ENCODE measurements at places on chromosomes 6 and 20. TPM values are rescaled to one million over a fixed set of nuclear protein-coding genes. Genes with fewer than 3 reads are reported as not detected.

DNA sequence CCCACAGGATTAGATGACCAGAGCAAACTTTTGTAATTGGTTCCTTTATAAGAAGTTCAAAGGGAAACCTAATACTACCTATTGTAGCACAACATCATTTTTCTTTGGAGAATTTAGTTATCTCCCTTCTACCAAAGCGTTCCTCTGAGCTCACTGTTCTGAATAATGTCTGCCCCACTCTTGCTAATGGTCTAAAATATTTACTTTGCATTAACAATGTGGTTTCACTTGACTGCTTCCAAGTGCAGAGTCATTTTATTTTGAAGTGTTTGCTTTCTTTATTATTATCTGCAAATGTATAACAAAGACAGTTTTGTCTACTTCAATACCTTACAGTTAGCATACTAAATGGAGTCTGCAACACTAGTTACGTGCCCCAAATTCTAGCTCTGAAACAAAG is 15.0 kb downstream of the TRAPPC3L start:
- DNase-seq, result no peak

GRCh38 chr6:138856654-138857053 is 60.8 kb downstream of the ECT2L start:
- no peak for DNase-seq

DNA sequence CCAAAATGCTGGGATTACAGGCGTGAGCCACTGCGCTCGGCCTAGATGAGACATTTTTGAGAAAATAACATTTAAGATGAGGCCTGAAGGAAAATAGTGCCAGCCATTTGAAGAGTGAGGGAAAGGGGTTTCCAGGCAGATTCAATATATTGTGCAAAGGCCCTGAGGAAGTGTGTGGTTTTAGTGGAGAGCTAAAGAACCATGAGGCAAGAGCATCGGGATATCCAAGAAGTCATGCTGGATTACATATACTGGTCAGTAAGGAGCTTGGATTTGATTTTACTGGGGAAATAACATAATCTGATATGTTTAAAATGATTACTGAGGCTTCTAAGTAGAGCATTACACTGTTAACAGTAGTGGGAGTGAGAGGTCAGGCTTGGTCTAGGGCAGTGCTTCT is 47.0 kb downstream of the CARMIL1 start:
- DNase-seq, result no peak

Gene PRDM13
- total RNA-seq, result not detected

- no peak for DNase-seq
Measured at GRCh38 chr6:13117570-13117969, 210.8 kb downstream of the TBC1D7 start.

GRCh38 chr20:36249450-36249849 is 13.2 kb downstream of the AAR2 start:
- DNase-seq, result no peak

Gene OR2H1
- total RNA-seq, result not detected

- no peak for DNase-seq
Measured at GRCh38 chr20:16947479-16947878, 199.3 kb downstream of the OTOR start.

DNA sequence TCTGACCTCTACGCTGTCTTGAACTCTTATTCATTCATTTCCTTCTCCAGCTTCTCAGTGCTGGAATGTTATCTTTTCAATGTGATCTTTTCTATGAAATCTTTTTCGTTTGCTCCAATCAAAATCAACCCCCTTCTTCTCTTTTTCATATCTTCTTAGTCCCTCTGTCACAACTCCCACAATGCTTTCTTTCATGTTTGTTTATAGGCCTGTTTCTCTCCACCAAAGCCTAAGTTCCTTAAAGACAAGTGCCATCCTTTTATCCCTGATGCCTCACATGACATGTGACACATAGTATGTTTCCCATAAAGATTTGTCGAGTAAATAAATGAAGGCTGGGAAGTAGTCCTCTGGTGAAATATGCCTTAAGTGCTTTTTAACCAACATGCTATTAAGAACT is 38.1 kb downstream of the CRYBG1 start:
- no peak for DNase-seq

GRCh38 chr6:34151321-34152041 is 5.6 kb upstream of the GRM4 start:
- DNase-seq, result no peak

Gene CRIP3
- total RNA-seq, result 2.3 TPM

Gene ADAM33
- 68.1 TPM for total RNA-seq

Gene HAO1
- not detected for total RNA-seq

Gene STX7
- 44.5 TPM for total RNA-seq

DNA sequence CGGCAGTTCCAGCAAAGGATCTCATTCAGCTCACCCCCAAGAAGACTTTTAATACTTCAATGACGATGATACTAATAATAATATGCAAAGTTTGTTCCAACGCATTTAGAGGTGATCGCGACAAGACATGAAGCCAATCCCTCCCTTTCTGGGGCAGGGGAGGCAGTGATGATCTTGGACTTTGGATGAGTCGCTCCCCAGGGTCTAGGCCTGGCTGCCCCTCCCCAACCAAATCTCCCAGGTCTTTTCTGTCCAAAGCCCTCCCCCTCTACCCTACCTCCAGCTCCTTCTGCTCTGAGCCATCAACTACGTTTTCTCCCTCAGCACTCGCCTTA is 33.9 kb downstream of the HLA-A start:
- DNase-seq, result no peak

Gene CCN2
- 21.7 TPM for total RNA-seq

Gene AVP
- total RNA-seq, result not detected

Gene SLC22A2
- 0.10 TPM for total RNA-seq

Gene GPR63
- 1.7 TPM for total RNA-seq

Gene PPDPF
- 125 TPM for total RNA-seq

Gene CRISP2
- 24.1 TPM for total RNA-seq

- DNase-seq, result peak; percentile 55
Measured at GRCh38 chr6:25297039-25297441, 17.9 kb downstream of the CARMIL1 start.

DNA sequence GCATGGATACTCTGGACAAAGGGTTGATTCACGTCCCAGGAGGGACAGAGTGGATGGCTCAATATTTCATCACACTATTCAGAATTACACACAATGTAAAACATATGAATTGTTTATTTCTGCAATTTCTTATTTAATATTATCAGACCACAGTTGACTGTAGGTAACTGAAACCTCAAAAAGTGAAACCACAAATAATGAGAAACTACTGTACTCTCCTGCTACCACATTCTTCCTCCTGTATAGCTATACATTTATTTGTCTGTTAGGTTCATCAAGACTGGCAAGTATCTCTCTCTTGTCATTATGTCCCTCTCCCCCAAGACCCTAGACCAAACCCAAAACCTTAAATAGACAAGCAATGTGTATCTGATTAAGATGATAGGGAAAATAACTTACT is 60.0 kb downstream of the SYCP2 start:
- DNase-seq, result no peak

DNA sequence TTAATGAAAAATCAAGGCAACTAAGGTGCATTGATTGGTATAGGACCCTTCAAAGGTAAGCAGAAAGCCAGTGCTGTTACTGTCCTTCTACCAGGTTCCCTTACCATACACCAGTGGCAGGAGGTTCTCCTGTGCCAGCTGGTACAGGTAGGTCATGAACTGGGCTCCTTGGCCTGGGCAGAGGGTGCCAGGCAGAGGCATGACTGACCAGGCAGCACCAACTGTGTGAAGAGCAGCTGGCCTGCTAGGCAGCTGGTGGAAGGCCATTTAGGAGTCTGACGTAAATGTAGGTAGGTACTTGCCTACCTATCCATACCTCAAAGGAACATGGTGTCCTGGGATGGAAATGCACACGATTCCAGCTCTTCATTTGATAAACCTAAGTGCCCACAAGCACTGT is 23.3 kb downstream of the PCNA start:
- DNase-seq, result no peak

Gene CFB
- total RNA-seq, result 231 TPM

- no peak for DNase-seq
Measured at GRCh38 chr6:164152611-164153010, 738.1 kb downstream of the QKI start.

DNA sequence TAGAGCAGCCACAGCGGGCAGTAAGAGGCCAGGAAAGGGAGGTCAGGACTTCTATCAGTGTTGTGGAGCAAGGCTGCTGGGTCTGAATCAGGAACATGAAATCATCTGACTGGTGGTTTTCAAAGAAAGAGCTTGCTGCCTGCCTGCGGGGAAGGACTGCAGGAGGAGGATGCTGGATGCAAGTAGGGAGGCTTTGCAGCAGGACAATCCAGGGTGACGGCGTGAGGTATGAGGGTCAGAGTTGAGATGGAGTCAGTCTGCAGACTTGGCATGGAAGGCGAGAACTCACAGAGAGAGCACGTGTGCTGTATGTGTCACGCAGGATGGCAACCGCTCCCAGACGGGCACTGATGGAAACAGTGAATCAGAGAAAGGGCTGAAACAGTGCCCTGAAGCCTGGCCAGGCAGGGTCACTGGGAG is 59.2 kb upstream of the CD93 start:
- no peak for DNase-seq

DNA sequence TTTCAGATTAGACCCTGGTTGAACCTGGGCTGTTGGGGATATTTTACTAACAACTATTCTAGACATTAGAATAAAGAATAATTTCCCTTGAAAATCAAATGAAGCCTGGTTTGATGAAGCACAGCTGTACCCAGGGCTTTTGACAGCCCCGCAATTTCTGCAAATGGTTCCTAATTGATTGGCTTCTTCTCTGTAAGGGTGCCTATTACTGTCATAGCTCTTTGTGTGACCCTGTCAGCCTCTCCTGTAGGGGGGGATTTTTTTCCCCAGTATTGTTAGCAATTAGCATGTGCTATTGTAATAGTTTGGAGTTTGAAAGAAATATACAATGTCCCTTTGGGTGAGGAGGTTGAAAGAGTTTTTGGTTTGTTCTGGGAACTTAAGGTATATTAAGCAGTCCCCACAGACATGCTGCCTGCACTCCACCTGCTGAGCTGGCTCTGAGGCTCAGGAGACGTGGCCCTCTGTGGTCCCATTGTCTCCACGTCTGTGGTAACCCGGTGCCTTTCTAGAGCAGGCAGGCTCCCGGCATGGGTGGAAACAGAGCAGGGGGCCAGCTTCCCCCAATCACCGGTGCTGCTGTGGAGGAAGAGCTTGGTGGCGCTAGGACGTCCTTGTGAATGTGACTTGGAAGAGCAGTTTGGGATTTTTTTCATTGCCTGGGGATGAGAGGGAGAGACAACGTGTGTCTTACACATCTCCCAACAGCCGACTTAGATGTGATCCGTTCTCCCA is 47.3 kb upstream of the CLDN20 start:
- no peak for DNase-seq

DNA sequence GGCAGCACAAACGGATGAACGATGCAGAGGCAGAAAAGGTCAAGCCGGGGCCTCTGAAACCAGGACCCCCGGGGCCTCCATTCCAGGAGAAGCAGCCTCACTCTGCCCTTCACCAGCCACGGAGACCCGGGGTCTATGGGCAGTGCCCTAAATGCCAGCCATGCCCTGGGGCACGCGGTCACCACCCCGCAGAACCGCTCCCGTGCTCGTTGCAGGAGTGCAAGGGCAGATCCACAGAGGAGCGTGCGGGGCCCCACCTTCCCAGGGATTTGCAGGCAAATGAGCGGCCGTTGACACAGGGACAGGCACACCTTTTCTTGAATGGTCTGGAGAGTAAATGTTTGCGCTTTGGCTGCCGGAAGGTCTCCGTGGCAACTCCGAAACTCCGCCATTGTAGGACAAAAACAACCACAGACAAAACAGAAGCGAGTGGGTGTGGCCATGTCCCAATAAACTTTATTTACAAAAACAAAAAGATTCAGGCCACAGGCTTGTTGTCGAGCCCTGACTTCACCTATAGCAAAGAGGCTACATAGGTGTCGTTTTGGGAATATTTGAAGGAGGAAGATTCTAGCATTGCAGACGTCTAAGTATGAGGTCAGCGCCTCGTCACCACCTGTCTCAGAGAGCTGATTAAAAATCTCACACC is 163.3 kb downstream of the TAF4 start:
- no peak for DNase-seq

GRCh38 chr20:9015984-9016324 is 52.9 kb upstream of the PLCB4 start:
- DNase-seq, result no peak

DNA sequence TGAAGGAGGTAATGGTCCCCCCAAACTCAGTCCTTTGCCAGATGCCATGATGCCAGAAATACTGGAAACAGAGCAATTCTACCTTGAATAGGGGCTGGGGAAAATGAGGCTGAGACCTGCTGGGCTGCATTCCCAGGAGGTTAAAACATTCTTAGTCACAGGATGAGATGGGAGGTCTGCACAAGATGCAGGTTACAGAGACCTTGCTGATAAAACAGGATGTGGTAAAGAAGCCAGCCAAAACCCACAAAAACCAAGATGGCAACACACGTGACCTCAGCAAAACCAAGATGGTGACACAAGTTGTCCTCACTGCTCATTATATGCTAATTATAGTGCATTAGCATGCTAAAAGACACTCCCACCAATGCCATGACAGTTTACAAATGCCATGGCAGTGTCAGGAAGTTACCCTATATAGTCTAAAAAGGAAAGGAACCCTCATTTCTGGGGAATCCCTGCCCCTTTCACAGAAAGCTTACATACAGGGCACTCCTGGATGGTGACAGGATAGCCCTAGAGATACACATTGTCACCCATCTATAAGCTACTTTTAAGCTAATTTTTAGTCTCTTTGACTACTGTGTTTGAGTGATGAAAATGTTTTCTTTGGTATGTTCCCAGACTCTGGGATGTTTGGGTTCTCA is 979.7 kb downstream of the TBC1D32 start:
- DNase-seq, result no peak

GRCh38 chr6:169725125-169726048 is 1.1 kb upstream of the PHF10 start:
- DNase-seq, result peak; percentile 75
